ENCODE measurements at places on chromosomes 1 and 21.

GRCh38 chr21:45776971-45777370, 133.4 kb downstream of the PCBP3 start:
- DNase-seq = no peak

DNA sequence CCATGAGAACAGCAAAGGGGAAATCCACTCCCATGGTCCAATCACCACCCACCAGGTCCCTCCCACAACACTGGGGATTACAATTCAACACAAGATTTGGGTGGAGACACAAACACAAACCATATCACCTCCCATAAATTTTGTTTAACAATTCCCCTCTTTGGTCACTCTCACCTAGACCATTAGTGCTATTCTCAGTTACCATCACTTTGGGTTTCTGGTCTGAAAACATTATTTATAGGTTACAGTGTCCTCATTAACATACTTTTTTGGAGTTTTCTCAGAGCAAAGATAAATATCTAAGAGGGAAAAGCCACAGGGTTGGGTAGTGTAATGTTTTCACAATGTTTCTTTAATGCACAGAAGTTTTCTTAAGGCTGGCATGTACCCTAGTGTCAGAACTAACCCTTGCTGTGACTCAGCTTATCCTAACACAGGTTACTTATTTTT, 47.7 kb upstream of the DNAH14 start:
- no peak for DNase-seq

DNA sequence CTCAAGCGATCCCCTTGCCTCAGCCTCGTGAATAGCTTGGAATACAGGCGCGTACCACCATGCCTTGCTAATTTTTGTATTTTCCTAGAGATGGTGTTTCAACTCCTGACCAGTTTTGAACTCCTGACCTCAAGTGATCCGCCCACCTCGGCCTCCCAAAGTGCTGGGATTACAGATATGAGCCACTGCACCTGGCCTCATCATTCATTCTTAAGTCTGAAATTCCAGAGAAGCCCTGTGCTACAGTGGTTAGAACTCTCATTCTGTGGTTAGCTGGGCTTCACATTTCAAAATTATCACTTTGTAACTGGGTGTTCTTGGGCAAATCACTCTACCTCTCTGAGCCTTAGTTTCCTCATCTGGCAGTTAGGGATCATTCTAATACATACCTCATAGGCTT, 86.1 kb upstream of the POU3F1 start:
- no peak for DNase-seq

DNA sequence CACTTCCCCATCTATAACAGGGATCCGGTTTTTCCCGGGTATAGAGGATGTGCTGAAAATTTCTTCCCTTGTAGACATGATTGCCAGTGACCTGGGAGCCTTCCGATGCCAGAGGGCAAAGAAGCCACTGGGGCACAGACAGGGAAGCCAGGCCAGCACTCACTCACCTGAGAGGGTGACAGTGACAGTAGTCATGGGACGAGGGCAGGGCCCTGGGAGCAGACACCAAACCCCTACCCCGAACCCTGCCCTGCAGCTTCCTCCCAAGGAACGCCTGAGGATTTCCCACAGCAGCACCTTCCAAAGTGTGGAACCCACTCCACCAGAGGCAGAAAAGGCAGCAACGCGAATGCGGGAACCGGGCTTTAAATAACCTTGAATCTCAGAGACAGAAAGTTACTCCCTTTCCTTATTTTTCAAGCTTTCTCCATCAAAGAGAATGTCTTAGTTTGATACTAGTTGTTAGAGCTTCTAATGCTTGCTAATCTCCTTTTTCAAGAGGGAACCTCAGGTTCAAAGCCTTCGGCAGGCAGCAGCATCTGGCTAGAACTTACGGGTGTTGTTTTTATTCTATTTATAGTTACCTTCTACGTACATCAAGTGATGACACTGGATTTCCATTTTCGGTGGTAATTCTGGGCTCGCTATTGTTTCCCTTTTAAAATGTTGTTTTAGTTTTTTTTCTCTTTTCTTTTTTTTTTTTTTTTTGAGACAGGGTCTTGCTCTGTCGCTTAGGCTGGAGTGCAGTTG, 2.8 kb downstream of the DDOST start:
- DNase-seq = no peak

DNA sequence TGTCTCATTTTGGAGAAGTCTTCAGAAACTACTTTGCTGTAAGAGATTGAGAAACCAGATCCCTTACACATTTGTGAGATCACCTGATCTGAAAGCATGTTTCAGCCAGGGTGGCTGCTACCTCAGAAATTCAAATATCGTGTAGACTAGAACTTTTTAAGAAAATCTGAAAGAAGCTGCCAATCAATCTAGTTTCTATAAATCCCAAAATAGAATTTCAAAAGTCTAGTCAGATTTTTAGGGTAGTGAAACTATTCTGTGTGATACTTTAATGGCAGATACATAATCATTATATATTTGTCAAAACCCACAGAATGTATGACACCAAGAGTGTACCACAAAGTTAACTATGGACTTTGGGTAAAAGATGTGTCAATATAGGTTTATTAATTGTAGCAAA, 79.9 kb upstream of the PLPPR5 start:
- no peak for DNase-seq

GRCh38 chr1:72097851-72098570, 184.3 kb downstream of the NEGR1 start:
- DNase-seq = no peak

DNA sequence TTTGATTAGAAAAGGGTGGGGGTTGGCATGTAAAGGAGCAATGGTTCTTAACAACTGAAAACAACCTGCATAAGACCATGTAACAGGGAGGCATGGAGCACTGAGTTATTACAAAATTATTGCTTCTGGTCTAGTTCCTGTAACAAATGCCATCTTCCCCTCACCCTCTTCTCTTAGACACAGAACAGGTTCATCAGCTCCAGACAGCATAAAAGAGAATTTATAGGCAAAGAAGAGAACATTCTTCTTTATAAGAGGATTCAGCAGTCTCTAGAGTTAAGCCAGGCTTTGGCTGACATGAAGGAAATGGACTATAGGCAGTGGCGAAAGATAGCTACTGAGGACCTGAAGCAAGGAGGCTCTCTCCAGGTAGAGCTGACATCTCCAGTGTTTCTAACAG, 38.9 kb downstream of the RGSL1 start:
- no peak for DNase-seq

DNA sequence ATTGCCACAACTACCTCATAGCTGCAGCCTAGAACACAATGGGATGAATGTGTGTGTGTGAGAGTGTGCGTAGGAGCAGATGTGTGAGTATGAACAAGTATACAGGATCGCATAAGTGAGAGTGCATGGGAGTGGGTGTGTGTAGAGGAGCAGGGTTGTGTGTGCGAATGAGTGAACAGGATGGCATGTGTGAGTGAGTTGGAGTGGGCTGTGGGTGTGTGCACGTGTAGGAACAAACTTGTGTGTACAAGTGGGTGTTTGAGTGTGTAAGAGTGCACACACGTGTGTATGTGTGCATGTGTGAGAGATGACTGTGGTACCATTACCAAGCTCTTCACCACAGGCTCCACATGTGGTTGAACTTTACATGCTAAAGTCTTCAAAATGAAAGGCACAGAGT, 175.4 kb upstream of the EDN2 start:
- DNase-seq = no peak
